ENCODE measurements at places on chromosomes 1 and 21.

DNA sequence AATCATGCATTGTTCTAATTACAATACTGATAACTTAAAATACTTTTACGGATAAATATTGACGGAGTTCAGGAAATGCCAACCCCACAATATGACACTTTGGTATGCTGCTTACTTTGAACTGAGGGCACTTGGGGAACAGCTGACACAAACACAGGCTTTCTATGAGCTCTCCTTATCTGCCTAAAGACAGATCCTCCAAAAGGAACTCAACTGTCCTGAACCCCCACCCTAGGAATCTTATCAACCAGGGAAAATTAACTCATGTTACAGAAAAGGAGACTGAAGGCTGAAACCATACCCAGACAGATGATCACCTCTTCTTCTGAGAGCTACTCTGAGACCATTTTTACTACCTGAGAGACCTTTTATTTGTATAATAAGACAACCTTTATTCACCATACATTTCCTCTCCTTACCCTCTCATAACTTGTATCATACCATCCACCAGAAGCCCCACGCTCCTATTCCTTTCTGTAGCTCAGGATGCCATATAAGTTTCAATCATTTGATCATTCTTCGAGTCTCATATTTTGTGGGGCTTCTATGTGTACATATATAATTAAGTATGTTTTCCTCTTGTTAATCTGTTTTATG, 239.5 kb downstream of the FAF1 start:
- no peak for DNase-seq

DNA sequence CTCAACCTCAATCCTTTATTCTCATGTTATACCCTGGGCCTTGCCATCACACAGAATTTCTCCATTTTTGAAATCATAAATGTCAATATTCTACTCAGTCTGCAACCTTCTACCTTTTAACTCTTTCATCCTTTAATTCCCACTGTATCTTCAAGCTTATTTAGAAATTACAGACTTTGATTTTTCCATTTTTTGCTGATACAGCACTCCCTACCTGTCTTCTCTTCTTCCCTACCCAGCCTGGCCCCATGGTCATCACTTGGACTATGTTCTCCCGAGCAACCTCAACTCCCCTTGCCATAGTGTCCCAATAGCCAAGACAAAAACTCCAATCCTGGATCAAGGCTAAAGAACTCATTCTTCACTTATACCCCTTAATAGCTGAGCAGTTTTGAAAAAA, 14.6 kb downstream of the WARS2 start:
- DNase-seq: no peak

DNA sequence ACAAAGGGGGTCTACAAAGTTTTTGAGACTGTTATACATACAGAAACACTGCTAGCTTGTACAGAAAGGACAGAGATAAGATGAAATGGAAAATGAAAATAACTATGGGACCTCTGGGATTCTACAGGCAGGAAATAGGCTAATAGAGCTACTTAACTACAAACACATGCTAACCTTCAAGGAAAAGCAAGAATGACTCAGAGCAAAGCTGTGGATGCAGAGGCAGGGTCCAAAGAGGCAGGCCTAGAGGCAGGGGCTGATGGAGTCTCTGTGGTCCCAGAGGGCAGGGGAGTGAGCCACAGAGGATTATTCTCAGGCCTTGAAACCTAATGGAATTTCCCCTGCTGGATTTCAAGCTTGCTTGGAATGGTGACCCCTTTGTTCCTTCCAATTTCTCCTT, 18.7 kb upstream of the GOLT1A start:
- no peak for DNase-seq

DNA sequence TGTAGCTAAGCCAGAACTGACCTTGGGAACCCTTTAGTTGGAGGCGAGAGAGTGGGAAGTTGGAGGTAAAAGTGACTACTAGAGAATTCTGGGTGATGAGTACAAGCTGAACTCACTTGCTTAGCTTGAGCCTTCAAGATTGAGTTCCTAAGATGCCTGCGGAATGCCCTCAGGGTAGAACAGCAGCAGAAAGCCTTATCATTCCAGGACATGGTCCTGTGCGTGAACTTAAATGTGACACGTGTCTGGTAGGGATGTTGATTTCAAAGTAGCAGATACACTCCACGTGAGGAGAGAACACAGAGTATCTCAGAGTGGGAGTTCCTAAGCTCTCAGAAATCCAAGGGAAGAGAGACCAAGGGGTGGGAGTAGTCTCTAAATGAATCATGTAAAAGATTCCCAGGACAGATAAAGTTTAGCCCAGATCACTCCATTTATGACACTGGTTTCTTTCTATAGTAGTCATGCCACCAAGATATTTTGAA, 60.1 kb downstream of the KCNK1 start:
- DNase-seq: no peak

DNA sequence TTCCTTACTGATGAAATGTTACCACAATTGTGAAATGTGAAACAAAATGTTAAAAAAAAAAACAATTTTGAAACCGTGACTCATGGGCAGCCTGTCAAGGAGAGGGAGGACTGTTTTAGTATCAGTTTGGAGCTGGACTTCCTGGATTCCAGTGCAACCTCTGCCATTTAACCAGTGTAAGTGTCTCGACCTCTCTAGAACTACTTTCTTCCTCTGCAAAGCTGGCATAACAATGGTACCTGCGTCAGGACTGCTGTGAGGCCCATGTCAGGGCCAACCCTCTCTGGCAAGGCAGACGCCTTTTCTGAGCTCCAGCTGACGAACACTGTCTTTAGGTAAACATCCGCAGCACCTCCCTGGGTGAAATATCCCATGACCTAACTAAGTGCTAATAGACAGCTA, 20.9 kb downstream of the URB1 start:
- DNase-seq: no peak

- DNase-seq: no peak
These were observed 29.7 kb downstream of the UBE2T start for GRCh38 chr1:202311875-202312635.

- DNase-seq: no peak
These were observed 6.4 kb downstream of the ZC3H12A start for GRCh38 chr1:37480581-37481288.

GRCh38 chr1:101291562-101292380, 55.0 kb downstream of the S1PR1 start:
- DNase-seq: no peak

- no peak for DNase-seq
These were observed 35.0 kb downstream of the ZYG11A start for GRCh38 chr1:52877554-52877953.

- no peak for DNase-seq
These were observed 49.6 kb downstream of the TBX19 start for GRCh38 chr1:168330285-168330684.

GRCh38 chr1:43305461-43305860, 4.7 kb downstream of the TIE1 start:
- no peak for DNase-seq

- DNase-seq: no peak
These were observed 671.7 kb upstream of the PTBP2 start for GRCh38 chr1:96049759-96050409.

DNA sequence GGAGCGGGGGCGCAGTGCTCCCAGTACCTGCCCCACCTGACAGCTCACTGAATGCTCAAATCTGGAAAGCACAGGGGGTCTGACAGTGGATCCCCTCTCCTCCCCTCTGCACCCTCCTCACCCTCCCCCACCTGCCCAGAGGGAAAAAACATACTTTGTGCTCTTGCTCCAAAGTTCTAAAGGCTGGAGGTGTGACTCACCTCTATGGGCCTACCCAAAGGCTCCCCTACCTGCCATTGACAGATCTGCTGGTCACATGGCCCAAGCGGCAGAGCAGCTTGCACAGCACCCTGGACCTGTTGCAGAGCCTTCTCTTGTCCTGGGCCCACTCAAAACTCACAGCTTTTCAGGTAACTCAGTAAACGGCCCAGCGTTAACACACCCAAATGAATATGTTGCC, 55.7 kb downstream of the ADSS2 start:
- DNase-seq: no peak

DNA sequence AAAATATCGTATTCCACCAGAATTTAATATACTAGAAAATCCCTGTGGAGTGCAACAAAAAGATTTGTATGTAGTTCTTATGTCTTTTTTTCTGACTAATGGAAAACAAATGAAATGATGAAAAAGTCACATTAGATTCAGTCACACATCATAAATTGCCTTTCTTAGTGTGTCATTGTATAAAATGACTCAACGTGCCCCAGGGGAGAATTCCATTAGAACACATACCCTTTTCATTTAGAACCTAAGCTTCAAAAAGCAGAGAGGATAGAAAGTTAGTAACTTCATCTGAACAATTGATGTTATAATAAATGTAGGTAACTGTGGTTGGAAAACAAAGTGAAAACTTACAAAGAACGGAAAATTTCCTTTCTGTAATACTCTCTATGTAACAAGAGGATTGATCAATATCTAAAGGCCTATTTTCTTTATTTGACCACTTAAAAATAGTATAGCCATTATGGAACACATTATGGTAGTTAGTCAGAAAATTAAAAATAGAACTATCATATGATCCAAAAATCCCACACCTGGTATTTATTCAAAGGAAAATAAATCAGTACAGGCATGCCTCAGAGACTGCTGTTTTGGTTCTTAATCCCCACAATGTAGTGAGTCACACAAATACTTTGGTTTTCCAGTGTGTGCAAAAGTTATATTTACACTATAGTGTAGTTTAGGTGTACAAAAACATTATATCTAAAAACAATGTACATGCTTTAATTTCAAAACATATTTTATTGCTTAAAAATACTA, 1016.1 kb downstream of the KCNT2 start:
- DNase-seq: no peak

- DNase-seq: no peak
These were observed 138.4 kb downstream of the NEK7 start for GRCh38 chr1:198295225-198295624.

- DNase-seq: no peak
These were observed 237.0 kb downstream of the PTPRU start for GRCh38 chr1:29473161-29473855.

- DNase-seq: no peak
These were observed 50.8 kb downstream of the CAPN9 start for GRCh38 chr1:230797942-230798365.

DNA sequence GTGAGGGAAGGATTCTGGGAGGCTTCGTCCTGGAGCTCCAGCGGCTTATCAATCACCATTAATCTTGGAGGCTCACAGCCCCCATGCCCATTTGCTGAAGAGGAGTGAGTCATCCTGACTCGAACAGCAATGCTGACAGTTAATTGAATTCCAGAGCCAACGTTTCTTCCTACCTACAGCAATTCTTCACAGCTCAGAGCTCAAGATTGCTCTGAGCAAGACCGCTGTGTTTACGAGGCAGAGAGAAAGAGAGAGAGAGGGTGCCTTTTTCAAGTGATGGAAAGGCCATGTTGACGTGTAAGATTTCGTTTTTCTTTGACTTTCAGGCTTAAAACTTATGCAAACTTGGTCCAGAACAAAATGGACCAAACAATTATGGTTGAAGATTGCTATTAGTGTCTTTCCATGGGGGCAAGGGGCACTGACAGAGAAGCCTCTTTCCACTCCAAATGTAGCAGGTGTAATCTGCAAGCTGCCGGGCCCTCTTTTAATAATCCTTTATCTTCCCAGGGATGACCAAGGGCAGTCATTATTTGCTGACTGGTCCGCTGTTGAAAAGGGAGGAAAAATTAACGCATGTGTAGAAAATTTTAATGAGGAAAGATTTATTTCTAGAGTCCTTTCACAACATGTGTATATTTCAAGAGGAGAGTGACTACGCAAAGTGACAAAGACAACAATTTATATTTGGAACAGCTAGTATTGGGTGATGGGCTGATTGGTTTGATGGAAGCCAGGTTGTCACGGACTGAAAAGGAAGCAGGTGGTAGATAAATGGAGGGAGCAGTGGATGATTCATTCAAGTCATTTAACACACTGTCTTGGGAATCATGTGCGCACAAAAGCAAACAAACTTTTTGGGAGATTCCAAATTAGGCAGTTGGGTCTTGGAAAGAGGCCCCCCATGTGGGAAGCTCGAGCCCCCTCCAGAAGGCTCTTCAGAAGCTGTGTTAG, 136.1 kb upstream of the IRF2BP2 start:
- DNase-seq: no peak

- no peak for DNase-seq
These were observed 27.0 kb downstream of the C2CD2 start for GRCh38 chr21:41926807-41927171.

DNA sequence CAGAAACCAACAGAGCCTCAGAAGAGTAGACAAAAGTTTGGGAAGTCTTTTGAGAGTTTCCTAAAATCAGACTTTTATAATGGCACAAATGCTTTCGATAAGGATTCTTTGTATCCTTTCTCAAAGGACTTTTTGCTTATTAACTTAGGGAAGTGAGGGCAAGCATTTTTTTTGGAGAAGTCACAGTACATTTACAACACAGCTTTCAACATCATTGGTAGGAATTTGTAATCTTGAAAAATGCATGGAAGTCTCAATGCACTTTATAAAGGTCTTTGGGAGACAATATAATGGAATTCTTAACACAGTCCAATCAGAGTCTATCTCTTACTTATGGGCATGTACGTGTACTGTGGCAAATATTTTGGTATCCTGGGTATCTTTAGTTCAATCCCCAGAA, 325.8 kb upstream of the NR5A2 start:
- DNase-seq: no peak

DNA sequence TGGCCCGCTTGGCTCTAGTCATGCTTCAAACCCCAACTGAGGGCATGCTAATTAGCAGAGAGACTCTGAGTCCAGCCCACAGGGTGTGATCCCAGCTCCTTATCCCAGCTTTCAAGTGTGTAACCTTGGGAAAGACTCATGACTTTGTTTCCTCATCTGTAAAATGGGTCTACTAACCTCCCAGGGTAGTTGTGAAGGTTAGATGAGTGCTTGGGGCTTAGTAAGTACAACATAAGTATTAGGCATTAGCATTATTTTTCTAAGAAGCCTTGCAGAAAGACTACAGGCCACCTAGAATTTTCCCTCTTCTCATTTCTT, 2.8 kb downstream of the MYOM3 start:
- DNase-seq: no peak

GRCh38 chr1:80083892-80084291, 1077.4 kb upstream of the ADGRL4 start:
- DNase-seq: no peak

DNA sequence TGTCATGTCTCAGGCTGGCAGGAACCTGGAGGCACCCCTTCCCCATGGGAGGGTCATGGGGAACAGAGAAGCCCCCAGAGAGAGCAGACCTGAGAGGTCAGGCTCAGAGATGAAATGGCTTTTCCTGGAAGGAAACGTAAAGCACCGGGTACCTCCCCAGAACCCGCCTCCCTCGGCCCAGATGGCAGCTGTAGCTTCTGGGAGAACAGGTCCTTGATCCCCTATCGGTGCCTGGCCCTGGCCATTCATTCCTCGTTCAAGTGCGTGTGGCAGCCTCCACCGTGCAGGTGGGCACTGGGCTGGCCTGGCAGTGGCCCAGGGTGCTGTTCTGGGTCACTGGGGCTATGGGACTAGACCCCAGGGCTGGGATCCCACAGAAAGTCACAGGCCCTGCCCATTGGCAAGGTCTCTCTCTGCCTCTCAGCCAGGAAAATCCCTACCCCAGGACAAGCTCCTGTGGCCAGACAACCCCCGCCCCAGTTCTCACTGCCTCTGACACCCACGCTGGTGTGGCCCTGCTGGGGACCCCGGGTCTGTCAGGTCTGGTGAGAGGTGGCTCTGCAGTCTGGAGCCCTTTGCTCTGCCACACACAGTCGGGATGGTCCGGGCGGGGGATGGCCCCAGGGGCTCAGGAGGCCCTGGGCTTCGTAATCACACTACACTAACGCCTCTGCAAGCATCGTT, 183.2 kb upstream of the VAMP3 start:
- no peak for DNase-seq
